ENCODE measurements at places on chromosomes 2 and 18.
A peak's percentile ranks its signal among the peaks of the same experiment; 100 is the strongest.

DNA sequence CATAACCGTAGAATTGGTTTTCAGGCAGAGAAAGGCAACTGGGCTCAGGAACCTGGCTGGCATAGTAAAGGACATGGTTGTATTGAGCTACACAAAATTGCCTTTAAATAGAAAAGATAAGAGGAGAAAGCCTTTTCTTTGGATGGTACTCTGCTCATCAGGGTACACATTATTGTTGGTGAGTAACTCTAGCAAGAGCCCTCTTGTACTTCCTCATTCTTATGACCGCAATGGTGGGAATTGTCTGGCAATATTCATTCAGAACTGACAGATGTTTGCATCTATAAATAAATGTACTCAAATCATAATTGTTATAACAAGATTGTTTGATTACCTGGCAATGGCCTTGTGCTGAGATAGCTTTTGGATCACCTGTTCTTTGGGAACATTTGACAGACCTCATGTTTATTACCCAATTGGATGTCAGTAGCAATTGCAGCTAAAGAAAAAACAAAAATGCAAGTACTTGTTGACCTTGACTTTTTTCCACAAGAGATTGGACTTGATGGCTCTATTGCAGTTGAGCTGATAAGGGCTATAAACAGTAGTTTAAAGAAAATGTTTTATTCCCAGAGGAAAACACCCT lies 43.9 kb downstream of the MEIS1 start:
- no peak for DNase-seq
- H3K27ac ChIP-seq, result no peak overlapping the region
- no peaks in the 10 kb centered on the region for H3K27me3 ChIP-seq
- H3K4me3 ChIP-seq, result no peak overlapping the region
- peaks cover 10% of the 10 kb centered on the region for H3K4me1 ChIP-seq

DNA sequence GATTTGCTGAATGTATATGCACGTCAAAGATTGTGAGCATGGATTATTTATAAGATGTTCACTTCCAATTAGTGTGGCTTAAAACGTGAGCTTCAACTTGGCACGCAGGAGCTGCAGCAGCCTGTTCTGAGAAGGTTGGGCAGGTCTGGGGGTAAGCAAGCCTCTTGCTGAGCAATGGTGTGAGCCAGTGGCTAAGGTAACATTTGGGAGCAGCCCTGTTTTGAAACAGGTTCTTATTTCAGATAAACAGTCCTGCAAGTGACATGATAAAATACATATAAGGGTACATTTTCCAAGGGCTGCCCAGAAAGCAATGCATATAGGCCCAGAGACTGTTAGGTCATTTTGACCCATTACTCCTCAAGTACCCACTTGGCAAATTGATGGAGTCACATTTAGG lies 415.3 kb downstream of the ZNF521 start:
- H3K4me3 ChIP-seq, result no peak overlapping the region
- no peaks in the 10 kb centered on the region for H3K36me3 ChIP-seq
- peaks cover 10% of the 10 kb centered on the region for H3K4me1 ChIP-seq
- DNase-seq, result no peak
- no peak overlapping the region for H3K27ac ChIP-seq

DNA sequence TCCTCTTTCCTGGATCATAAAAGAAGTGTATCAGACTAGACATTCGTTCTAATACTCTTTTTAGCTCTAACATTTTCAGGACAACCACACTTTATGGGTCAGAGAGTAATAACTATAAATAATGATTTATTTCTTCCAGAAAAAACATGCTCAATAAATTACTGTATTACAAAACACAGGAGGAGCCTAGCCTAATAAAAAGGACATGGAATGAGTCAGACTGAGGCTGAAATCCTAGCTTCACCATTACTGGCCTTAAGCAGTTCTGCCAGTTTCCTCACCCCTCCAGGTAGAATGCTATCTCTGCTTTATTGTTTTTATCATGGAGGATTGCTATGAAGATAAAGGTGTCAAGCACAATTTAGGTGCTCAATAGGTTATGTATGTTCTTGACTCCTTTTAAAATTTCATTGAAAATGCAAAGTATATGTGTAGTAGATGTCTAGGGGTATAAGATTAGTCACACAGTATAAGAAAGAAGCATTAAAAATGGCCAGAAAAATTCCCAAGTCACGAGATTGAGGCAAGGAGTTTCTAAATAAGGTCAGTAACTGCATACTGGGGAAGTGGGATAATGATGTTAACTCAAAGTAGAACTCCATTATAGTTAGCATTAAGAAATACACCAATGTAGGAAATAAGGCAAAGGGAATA lies 105.5 kb upstream of the NEUROD1 start:
- peaks cover 4% of the 10 kb centered on the region for H3K4me1 ChIP-seq
- no peak overlapping the region for H3K4me3 ChIP-seq
- no peak overlapping the region for H3K27ac ChIP-seq
- H3K27me3 ChIP-seq, result no peaks in the 10 kb centered on the region

DNA sequence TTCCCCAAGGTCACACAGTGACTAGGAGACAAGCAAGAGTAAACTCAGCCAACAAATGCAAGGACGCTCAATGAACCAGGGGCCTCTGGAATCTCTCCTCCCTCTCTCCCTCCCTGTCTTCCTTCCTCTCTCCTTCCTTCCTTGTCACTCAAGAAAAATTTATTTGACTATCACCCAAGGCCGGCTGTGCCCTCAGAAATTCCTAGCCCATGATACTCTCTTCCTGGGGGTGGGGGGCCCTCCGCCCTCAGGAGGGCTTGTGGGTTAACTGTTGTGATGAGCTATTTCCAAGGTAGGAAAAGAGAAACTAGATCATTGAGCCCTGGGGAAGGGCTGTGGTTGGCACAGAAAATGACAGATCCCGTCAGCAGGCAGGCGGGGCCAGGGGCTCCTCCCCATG lies 21.7 kb downstream of the INHBB start:
- H3K27ac ChIP-seq, result no peak overlapping the region
- no peak overlapping the region for H3K4me3 ChIP-seq
- H3K36me3 ChIP-seq, result no peaks in the 10 kb centered on the region
- no peaks in the 10 kb centered on the region for H3K4me1 ChIP-seq
- DNase-seq, result no peak
- no peaks in the 10 kb centered on the region for H3K27me3 ChIP-seq

DNA sequence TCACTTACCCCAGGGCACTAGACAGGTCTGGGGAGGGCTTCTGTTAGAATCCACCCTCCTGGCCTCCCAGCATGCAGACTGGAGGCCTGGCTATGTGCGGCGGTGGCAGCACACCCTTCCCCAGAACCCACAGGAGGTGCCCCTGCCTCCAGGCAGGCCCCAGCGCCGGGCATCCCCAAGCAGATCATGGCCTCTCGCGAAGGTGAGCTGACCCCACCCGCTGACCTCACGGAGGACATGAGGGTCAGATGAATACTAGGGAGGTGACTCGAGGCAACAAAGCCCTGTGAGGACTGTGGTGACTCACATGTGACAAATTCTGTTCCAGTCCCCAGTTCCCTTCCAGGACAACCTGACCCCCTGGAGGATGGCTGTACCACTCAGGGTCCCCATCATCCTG lies 1.9 kb downstream of the MAB21L4 start:
- no peak overlapping the region for H3K27ac ChIP-seq
- no peak overlapping the region for H3K4me3 ChIP-seq
- no peak for DNase-seq
- H3K4me1 ChIP-seq, result peaks cover 17% of the 10 kb centered on the region

- H3K4me3 ChIP-seq, result no peak overlapping the region
- H3K4me1 ChIP-seq, result peaks cover 37% of the 10 kb centered on the region
- peak overlapping the region; percentile 29 for H3K27ac ChIP-seq
- no peaks in the 10 kb centered on the region for H3K27me3 ChIP-seq
Observed at GRCh38 chr2:11389551-11390398, 45.3 kb upstream of the ROCK2 start.

DNA sequence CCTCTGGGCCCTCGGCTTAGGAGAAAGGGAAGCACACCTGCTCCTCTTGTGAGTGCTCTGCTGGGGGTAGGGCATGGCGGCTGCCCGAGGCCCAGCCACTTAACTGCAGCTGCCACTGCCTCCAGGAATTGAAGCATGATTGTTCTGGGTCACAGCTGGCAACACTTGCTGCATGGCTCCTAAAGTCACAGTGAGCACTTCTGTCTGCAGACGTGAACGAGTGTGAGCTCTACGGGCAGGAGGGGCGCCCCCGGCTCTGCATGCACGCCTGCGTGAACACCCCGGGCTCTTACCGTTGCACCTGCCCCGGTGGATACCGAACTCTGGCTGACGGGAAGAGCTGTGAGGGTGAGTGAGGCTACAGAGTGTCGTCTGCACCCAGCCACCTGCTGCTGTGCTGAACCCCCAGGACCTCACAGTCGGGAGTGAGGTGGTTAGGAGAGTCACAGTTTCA lies 44.4 kb downstream of the FBLN7 start:
- peaks cover 15% of the 10 kb centered on the region for H3K4me1 ChIP-seq
- peaks cover 9% of the 10 kb centered on the region for H3K36me3 ChIP-seq
- no peak overlapping the region for H3K27ac ChIP-seq
- peaks cover 3% of the 10 kb centered on the region for H3K27me3 ChIP-seq
- DNase-seq, result no peak

- peak; percentile 22 for DNase-seq
- no peak overlapping the region for H3K4me3 ChIP-seq
- H3K27ac ChIP-seq, result no peak overlapping the region
- peaks cover 11% of the 10 kb centered on the region for H3K4me1 ChIP-seq
Observed at GRCh38 chr18:78430131-78430758, 549.4 kb upstream of the SALL3 start.

DNA sequence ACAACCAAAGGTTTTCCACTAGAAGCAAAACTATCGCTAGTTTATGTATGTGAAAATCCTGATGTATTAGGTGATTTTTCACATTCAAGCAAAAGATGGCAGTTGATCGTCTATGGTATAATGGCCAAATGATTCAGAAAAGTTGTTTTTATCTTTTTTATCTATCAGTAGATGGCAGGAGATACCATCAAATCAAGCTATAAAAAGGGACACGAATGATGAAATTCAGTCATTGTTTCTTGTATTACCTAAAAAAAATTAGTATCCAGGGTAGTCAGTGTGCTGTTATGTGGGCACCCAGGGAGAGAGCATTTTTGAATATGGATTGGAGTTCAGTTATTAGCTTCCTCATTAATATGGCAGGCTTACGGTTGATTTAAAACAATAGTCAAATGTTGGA lies 22.9 kb upstream of the CAVIN2 start:
- H3K4me3 ChIP-seq, result no peak overlapping the region
- H3K36me3 ChIP-seq, result no peaks in the 10 kb centered on the region
- no peaks in the 10 kb centered on the region for H3K27me3 ChIP-seq
- no peaks in the 10 kb centered on the region for H3K4me1 ChIP-seq

DNA sequence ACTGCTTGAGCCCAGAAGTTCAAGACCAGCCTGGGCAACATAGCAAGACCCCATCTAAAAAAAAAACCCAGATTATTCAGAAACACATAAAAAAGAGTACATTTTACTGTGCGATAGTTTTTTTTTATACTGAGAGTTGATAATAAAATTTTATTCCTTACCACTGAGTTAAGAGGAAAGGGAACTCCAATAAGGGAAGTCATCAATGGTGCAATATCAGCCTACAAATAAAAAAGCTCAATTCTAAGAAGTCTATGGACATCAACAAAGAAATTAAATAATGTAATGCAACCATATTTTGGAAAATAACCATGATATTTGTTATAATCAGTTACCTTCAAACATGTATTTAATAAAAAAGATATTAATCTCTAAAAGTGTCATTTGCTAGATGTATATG lies 46.6 kb downstream of the PIGN start:
- H3K27ac ChIP-seq, result no peak overlapping the region
- no peak overlapping the region for H3K4me3 ChIP-seq
- no peak for DNase-seq
- H3K36me3 ChIP-seq, result no peaks in the 10 kb centered on the region
- no peaks in the 10 kb centered on the region for H3K4me1 ChIP-seq

DNA sequence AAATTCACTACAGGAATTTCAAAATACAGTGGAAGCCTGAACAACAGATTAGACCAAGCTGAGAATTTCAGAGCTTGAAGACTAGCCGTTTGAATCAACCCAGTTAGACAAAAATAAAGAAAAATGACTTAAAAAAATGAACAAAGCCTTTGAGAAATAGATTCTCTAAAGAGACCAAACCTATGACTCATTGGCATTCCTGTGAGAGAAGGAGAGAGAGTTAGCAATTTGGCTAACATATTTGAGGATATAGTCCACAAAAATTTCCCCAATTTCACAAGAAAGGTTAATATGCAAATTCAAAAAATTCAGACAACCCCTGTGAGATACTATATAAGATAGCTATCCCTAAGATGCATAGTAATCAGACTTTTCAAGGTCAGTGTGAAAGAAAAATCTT lies 78.0 kb downstream of the MYO3B start:
- H3K27me3 ChIP-seq, result no peaks in the 10 kb centered on the region
- no peak overlapping the region for H3K4me3 ChIP-seq
- DNase-seq, result no peak
- H3K36me3 ChIP-seq, result no peaks in the 10 kb centered on the region
- H3K4me1 ChIP-seq, result no peaks in the 10 kb centered on the region

GRCh38 chr2:119755906-119756305 lies 3.8 kb upstream of the PTPN4 start:
- no peak for DNase-seq
- H3K27me3 ChIP-seq, result no peaks in the 10 kb centered on the region
- H3K4me1 ChIP-seq, result no peaks in the 10 kb centered on the region

DNA sequence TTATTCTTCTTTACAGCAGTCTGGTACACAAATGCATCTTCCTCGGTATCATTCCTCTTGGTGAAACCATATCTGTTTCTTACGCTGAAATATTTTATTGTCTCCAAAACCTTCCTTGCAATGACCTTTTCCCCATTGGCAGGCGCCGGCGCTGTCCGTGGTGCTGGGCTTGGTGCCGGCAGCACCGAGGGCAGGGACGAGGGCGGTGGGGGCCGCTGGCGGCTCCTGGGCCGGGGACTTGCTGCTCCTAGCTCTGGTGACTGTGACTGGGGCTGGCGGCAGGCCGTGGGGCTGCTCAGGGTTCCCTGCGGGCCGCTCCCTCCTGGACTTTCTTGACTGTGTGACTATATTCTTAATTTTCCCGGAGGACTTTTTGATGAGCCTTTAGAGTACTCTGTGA lies 72.5 kb downstream of the GPR39 start:
- H3K36me3 ChIP-seq, result no peaks in the 10 kb centered on the region
- no peak overlapping the region for H3K4me3 ChIP-seq
- DNase-seq, result no peak
- no peaks in the 10 kb centered on the region for H3K4me1 ChIP-seq
- no peak overlapping the region for H3K27ac ChIP-seq

GRCh38 chr2:64823794-64824193 lies 165.4 kb upstream of the SLC1A4 start:
- no peak overlapping the region for H3K27ac ChIP-seq
- DNase-seq, result no peak
- H3K27me3 ChIP-seq, result no peaks in the 10 kb centered on the region
- no peaks in the 10 kb centered on the region for H3K36me3 ChIP-seq
- H3K4me1 ChIP-seq, result no peaks in the 10 kb centered on the region

Data from spinal cord (tissue), 10 donors.